Naive B cell (primary cell): ENCODE measurements at places on chromosomes 16 and 17.

DNA sequence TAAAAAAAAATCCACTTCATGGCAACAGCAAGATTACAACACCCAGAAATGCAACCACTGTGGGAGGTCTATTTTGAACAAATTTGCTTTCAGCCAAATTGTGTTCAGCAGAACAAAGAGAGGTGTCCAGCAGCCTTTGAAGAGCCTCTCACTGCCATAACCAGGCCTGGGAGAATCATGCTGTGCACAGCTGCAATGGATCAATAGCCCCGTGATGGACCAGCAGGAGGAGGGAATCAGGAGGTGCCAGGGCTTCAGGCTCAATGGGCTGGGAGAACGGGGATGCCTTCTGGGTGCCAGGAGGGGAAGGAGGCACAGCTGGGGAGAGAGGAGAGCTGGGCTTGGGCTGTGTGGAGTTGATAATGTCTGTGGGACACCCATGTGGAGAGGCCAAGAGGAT is 366.2 kb upstream of the EEF2KMT start:
- no peak for DNase-seq

DNA sequence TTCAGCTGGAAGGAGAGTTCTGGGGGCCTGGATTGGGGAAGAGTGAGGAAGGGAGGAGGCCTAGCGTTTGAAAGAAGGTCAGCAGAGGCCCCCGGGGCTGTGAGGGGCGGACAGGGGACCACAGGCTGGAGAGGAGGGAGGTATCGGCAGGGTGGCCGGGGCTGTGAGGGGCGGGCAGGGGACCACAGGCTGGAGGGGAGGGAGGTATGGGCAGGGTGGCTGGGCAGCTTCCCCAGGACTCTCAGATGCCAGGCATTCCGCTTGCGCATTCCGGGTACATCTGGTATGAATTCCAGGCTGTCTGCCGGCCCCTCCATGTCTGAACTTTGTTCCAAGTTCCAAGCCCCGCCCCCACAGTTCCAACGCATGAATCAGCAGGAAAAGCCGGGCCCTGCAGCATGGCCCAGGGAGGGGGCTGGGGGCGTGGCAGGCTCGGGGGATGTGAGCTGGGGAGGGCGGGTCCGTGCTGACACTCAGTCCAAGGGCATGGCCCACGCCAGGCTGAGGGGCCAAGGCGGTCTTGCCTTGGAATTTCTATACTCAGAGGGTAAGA is 4.3 kb upstream of the TLCD2 start:
- DNase-seq: no peak

GRCh38 chr17:8275421-8276290 is 12.8 kb upstream of the RANGRF start:
- no peak for DNase-seq

- no peak for DNase-seq
These were observed 278.0 kb upstream of the SALL1 start for GRCh38 chr16:51429041-51429440.

- DNase-seq: no peak
These were observed 122.3 kb downstream of the PCTP start for GRCh38 chr17:55873017-55873758.
